Stimulated activated CD4-positive, alpha-beta T cell treated with anti-CD3 and anti-CD28 coated beads, Interleukin-4, amount 100 ng/mL, for 48 hours (primary cell): ENCODE measurements at places on chromosomes 6 and 20.

GRCh38 chr6:106847116-106847515 lies 127.4 kb downstream of the CD24 start:
- DNase-seq, result no peak

DNA sequence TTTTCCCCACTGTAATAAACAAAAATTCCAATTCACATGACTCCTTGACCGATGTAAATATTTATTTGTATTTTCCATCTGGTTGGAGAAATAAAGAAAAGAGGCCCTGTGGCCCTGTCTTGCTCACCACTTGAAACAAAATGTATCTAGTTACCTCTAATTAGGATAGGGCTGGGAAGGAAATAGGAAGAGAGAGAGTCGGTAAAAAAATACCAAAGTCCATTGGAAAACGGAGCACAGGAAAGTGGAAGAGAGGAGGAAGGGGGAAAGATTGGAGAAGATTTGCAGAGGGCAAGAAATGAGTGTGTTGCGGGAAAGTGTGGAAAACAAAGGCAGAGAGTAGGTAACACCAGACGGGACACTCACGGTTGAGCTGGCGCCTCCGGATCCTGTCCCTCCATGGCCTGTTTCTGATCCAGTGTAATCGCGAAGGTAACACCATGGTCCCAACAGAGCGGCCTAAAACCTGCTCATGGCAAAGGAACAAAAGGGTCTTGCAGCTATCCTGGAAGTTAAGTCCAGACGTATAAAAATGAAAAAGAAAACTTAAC lies 105.8 kb upstream of the RIPOR2 start:
- no peak for DNase-seq

GRCh38 chr6:99592900-99593299 lies 13.7 kb upstream of the PRDM13 start:
- DNase-seq, result no peak

DNA sequence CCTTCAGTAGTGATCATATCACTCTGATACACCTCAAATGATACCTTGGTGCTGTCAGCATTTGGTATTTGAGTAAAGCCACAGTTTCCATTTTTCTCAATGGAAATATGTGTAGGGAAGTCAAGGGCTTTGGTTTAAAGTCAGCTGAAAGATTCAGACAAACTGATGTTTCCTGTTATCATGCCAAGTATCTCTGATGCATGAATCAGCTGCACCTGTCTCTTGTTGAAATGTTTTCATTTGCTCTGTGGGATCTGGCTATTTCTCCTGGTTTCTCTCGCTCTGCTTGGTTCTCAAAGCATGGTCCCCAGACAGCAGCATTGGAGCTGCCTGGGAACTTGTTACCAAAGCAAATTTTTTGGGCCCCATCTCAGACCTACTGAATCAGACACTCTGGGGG lies 23.5 kb downstream of the ZFP64 start:
- no peak for DNase-seq

DNA sequence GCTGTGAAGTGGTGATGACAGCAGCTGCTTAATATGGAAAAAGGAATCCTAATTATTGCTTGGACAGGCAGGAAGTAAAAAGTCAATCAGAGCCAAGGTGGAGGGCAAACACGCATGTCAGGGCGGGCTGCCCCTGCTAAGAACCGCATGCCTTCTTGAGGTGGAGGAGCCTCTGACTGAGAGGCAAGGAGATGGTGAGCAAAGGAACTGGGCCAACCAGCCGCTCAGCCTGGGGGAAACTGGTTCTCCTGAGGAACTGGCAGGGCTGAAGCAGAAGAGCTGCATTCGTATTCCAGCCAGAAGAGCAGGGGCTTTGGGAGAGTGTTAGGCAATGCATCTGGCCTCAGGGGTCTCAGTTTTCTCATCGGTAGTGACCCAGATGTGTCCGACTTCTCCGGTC lies 13.1 kb upstream of the MLN start:
- no peak for DNase-seq

GRCh38 chr6:12311106-12311505 lies 20.9 kb downstream of the EDN1 start:
- DNase-seq, result no peak
